Activated CD4-positive, CD25-positive, alpha-beta regulatory T cell treated with anti-CD3 and anti-CD28 coated beads, Interleukin-2, amount 50 U/mL, for 16 hours (primary cell): ENCODE measurements at places on chromosomes 3 and 15.

DNA sequence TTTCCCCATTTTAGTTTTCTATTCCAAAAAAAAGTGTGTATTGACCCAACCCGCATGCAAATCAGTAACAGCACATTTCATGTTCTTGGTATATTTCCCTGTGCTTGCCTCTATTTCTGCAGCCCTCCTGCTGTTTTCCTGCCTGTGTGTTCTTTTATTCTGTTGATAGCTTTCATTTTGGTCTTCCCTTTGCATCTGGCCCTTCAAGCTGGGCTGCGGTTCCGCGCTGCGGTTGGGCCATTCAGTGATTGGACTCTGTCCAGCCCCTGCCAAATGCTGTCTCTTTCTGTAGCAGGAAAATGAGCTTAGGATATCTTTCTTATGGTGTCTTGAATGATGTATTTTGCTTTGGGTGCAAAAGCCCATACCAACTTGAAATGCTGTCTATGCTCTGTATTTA is 49.9 kb downstream of the ZNF621 start:
- no peak for DNase-seq

- no peak for DNase-seq
Measured at GRCh38 chr3:140770977-140771667, 93.3 kb downstream of the TRIM42 start.

GRCh38 chr3:165742351-165742750 is 94.9 kb downstream of the BCHE start:
- no peak for DNase-seq

DNA sequence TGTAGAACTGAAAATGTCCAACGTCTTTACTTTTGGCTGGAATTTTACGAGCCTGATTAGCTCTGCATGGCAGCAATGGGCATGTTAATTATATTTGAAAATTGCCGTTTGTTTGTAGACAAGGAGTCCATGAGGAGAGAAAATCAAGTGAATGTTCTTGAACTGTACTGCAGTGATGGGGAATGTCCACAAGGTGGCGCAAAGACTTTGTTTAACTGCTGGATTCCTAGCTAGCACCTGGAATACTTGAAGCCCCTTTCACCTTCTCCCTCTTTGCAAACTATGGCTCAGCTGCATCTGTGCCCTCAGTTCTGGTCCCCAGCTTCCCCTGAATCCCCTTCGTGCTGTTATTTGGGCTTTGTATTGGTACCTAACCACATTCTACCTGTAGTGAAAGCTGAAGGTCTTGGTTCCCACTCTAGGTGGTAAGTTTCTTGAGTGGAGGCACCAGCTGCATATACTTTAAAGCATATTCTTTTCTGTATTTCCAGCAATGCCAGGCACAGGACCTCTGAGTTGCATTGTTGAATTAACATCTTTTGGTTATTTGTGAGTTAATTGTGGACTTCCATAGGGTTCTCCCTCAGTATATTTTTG is 25.3 kb downstream of the EXOG start:
- DNase-seq: peak; percentile 45

DNA sequence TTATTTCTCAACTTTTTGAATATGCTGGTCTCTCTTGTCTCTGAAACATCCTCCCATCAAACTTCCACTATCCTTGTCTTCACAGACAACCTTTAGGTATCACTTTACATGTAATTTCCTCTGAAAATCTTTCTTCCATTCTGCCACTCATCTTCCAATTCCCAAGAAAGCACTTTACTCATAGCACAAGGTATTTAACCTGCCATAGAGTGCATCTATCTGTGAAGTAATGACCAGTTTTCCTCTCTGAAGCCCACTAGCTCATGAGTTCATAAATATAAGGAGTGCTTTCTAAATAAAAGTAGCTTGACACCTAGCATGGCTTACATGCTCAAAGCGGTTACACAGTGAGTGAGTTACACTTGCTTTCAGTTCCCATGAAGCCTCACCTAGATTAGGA is 160.7 kb upstream of the CMC1 start:
- no peak for DNase-seq

GRCh38 chr3:25594007-25594502 is 70.7 kb downstream of the TOP2B start:
- no peak for DNase-seq

DNA sequence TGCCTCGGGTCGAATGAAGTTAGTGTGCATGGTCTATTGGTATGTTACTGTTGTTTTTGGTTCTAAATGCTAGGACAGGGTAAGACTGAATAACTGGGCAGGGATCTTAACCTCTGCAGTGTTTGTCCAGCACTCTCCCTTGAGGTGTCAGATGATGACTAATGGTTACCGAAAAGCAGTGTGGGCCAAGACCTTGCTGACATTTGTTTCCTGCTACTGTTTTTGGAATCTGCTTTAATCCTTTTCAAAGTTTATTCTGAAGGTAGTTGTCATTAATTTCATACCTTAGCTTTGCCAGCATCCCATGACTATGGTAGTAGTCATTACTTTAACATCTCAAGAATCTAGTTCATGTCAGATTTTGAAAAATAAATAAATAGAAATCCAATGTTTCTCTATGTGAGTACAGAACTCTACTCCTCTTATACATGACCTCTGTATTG is 117.0 kb downstream of the P3H2 start:
- no peak for DNase-seq

DNA sequence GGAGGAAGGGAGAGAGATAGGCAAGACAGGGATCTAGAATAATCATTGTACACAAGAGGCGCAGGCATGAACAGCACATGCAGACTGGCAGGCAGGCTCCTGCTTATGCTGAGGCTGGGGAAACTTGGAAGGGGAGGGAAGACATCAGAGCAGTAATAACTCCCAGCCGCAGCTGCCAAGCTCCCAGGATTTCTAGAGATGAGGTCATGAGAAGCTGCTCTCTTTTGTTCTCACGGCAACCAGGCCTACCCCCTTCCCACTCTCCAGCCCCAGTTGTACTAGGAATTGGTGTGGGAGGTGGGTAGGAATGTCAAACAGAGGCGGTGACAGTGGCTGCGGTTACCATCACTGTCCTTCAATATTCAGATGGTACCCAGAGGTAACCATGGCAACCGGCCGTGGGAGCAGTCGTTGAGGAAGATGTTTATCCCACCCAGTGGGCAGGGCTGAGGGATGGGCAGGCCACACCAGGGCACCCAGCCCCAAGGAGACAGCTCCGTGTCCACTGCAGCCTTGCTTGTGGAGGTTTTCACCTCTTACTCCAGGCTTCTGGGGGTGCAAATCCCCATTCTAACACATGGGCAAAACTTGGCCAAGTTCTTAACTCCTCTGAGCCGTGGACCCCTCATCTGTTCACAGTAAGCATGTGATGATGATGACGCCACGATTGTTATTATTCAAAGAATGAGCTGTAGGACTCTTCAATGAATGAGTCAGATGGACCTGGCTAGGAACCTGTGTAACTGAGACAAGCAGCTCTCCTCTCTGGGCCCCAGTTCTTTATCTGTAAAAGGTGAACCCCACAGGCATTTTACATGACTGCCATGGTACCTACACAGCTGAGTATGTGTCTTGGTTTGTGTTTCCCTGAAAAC is 360.8 kb upstream of the PROK2 start:
- no peak for DNase-seq

GRCh38 chr15:76139368-76140073 is 79.7 kb downstream of the TMEM266 start:
- DNase-seq: peak; percentile 34

- DNase-seq: no peak
Measured at GRCh38 chr15:58551764-58552504, 120.1 kb downstream of the LIPC start.

GRCh38 chr3:186176373-186176990 is 67.6 kb upstream of the ETV5 start:
- DNase-seq: no peak

DNA sequence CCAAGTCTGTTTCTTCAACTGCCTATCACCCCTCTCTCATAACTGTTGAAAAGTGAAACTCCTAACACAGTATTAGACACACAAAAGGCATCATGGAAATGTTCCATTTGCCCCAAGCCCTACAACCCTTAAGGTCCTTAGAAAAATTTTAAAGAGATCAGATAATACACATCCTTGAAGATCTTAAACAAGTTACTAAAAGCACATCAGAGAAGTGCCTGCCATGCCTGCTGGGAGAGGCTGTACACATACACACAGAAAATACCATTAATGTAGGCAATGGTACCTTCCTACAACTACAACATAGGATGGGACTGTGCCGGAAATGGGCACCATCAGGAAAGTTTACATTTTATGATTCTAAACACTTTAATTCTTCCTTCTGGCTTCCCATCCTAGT is 3.3 kb downstream of the ADAM10 start:
- no peak for DNase-seq

- no peak for DNase-seq
Measured at GRCh38 chr15:63544258-63545026, 40.0 kb downstream of the USP3 start.

DNA sequence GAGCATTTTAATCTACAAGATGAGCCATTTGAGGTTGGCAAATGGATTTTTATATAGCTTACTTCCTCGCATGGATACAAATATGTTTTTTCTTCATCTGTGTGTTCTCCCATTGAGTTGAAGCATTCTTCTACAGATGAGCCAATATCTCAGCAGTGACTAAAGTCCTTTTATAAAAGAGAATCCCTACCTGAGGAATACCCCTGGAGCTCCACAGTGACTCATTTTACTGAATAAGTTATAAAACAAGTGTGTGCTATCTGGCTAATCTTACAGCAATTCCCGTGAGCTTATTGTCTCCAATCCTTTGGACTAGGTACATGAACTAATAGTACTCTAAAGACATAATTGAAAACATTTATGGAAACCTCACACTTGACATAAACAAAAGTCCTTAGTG is 354.2 kb upstream of the BCHE start:
- DNase-seq: no peak

GRCh38 chr15:58175955-58176354 is 37.8 kb downstream of the AQP9 start:
- DNase-seq: no peak

GRCh38 chr3:187852842-187853730 is 107.8 kb upstream of the BCL6 start:
- DNase-seq: no peak

- no peak for DNase-seq
Measured at GRCh38 chr15:50767332-50767861, 1.9 kb upstream of the SPPL2A start.

DNA sequence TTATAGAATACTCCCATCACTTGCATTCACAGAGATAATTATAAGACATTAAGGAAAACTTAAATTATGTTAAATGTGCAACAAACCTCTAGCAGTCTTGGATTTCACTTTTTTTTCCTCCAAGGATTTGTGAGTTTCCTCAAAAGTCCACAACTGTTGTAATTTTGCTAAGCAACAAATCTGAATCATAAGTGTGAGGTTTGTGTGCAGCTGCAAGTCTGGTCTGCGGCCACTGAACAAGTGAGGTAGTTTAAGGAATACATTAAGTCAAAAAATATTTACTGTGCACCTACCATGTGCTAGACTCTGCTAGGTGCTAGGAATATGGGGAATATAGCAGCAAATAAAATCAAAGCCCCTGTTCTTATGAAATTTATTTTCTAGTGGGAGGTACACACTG is 70.2 kb downstream of the LRRC28 start:
- DNase-seq: no peak

DNA sequence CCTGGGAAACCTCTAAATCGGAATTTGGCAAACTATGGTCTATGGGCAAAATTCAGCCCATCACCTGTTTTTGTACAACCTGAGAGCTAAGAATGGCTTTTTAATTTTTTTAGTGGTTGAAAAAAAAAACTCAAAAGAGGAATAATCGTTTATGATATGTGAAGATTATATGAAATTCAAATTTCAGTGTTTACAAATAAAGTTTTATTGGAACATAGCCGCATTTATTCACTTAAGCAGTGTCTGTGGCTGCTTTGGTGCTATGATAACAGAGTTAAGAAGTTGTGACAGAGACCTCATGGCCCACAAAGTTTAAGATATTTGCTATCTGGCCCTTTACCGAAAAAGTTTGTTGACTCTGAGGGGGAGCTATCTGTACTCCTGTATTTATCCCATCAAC is 36.4 kb upstream of the LACTB start:
- no peak for DNase-seq

GRCh38 chr15:33209575-33210481 is 15.3 kb upstream of the FMN1 start:
- no peak for DNase-seq

- DNase-seq: no peak
Measured at GRCh38 chr3:99384596-99384995, 253.8 kb upstream of the COL8A1 start.

DNA sequence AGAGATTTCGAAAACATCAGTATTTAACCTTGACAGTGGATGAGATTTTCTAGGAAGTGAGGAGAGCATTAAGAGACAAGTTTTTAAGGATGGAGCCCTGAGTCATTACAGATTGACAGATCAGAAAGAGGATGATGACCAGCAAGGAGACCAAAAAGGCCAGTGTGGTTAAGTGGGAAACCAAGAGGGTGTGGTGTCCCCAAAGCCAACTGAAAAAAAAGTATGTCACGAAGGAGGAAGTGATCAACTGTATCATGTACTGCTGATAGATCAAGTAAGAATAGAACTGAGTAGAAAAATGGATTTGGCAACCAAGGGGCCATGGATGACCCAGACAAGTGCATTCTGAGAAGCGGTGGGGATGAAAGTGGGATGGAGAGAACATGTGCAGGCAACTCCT is 491.8 kb downstream of the FHIT start:
- DNase-seq: no peak

- DNase-seq: no peak
Measured at GRCh38 chr3:69020857-69021256, 7.4 kb upstream of the EOGT start.

DNA sequence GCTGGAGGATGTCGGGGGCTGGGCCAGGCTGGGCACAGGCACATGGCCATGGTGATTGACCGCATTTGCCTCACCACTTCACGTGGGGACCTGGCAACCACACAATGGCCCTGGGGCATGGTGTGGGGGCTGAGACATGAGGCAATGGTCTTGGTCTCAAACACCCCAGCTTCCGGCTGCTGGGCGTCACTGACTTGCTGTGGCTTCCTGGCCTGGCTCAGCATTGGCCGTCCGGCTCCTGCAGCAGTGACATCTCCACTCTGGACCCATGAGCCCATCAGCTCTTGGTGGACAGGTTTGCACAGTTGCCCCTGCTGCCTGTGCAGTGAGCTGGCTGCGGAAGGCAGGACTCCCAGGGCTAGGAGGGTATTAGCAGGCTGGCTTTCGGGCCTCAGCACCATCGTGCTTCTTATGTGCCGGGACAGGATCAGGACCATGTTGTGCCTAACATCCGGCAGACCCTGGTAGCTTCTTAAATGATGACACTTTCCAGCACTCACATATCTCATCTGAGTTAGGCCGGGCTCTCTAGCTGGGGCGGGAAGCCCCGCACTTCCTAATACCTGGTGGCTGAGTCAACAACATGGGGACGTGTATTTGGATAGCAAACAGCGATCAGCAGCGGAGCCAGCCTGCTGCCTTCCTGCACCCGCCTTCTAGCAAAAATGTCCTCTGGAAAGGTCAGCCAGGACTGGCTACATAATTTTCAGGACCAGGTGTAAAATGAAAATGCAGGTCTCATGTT is 34.1 kb downstream of the ZNF710 start:
- no peak for DNase-seq
